ENCODE measurements at places on chromosomes 11 and 22.
A peak's percentile ranks its signal among the peaks of the same experiment; 100 is the strongest.

GRCh38 chr11:9104580-9104979, 13.2 kb upstream of the SCUBE2 start:
- DNase-seq = peak; percentile 16

DNA sequence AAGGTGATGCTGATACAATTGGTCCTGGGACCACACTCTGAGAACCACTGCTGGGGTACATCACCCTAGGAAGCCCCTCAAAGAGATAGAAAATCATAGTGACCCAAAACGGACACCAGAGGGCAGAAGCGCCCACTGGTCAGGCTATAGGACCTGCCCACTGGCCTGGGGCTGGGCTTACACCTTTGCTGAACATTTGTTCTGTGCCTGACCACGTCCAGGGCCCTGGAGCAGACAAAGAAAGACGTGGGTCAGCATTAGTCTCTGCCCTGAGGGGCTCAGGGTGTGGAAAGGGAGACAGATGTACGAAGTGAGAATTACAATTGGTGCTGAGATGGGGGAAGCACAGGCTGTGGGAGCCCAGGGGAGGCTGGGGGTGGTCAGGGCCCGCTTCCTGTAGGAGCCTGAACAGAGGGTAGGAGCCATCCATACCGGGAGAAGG, 14.4 kb upstream of the SERPINH1 start:
- peak; percentile 68 for DNase-seq

GRCh38 chr11:69492201-69492991, 10.9 kb downstream of the LINC01488 start:
- no peak for DNase-seq

- DNase-seq = no peak
Observed at GRCh38 chr11:44999068-44999467, 48.4 kb upstream of the TP53I11 start.

DNA sequence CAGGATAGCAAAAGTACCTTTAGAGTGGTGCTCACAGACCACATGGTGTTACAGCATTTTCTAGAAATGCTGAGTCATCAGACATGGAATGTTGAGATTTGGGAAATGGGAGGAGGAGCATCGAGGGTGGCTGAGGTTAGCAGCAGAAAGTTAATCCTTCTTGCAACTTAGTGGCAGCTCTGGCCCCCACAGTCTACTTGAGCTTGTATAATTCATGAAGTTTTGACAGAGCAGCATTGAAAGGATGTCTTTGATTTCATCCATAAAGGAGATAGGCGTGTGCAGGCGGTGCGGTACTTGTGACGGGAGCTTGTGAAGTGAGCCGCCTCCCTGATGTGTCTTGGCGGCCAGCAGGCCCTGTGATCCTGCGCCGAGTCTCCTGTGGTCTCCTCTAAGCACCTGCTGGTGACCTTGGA, 330.5 kb downstream of the TBC1D22A start:
- peak; percentile 39 for DNase-seq

DNA sequence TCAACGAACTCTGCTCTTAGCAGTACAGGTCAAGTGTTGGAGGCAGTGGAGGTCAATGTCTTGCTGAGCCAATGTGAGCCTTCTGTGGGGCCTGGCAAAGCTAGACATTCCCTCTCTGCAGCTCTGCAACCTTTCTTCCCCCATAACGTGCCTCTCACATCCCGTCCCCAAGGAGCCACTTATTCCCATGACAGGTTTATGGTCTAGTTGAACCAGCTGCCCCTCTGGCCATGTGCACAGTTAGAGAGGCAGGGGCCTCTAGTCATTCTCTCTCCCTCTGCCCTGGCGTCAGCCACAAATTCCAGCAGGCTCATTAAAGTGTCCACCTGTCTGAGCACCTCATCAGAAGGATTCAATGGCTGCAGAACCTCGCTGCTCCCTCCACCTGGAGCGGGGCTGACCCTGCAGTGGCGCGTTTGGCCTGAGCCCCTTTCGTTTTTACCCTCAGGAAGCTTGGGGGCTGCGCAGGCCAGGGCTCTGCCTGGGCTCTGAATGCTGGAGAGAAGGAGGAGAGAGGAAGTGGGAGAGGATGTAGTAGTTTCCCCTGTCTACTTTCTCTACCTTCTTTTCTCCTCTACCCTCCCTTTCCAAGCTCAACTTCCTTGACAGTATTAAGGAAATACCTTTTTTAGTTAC, 302.1 kb upstream of the B3GAT1 start:
- no peak for DNase-seq

- no peak for DNase-seq
Observed at GRCh38 chr22:42414565-42415303, 17.5 kb downstream of the NFAM1 start.

DNA sequence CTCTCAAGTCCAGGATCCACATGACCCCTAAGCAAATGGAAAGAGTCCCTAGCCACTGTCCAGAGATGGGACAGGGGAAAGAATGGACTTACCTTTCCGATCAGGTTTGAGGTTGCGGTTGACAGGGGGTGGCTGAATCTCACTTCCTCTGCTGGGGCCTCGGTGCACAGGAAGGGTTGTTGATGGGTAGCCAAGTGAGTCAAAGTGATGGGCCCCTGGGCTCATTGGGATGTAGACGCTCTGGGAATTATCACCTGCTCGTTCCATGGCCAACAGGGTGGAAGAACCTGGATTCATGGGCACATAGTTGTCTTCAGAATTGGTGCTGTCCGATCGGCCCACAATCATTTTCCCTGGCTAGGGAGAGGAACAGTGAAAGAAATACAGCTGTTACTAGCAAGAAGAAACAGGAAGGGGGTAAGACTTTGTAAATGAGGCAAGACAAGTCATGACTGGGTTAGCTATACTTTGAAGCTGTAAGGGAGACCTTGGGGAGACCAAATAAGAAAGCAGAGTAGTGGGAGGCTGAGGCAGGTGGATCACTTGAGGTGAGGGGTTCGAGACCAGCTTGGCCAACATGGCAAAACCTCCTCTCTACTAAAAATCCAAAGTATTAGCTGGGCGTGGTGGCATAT, 34.7 kb downstream of the USP35 start:
- no peak for DNase-seq

DNA sequence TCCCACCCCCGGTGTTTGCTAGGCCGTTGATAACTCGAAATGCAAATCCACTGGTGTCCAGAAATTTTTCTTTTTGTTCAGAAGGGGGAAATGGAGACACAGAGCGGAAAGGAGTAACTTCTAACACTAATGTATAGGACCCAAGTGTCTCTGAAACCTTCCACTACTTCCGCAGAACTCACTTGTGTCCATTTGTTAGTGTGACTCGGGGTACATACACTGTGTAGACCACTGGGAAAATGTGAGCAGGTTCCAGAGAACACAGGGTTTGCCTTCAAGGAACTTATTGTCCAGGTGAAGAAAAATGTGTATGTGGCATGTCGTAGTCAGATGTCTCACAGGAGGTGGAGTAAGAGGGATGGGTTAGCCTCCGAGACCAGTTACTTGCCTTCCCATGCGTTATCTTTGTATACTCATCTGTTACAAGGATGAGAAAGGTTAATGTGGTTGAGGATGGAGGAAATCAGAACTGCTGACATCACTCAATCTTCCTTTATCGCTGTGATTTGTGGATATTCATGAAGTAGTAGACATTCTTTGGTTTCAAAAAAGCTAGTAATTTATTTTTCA, 857 bp downstream of the ARCN1 start:
- peak; percentile 68 for DNase-seq

DNA sequence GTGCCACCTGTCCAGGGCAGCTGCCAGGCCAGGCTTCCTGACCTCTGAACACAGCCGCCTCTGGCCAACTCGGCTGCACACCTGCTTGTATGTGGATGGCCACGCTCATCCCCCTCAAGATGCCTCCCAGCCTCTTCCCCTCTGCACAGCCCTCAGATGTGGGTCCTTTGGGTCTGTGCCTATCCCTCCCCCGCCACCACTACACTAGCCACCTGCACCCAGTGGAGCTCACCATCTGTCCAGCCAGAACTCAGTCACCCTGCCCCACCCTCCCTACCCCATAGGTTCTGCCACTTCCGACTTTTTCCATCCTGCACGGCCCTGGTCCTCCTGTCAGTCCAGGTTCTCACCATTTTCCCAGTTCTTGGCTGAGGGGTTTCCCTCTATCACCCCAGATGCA, 44.6 kb downstream of the PHF21B start:
- no peak for DNase-seq

GRCh38 chr11:78526497-78527146, 48.0 kb downstream of the NARS2 start:
- DNase-seq = no peak

- peak; percentile 46 for DNase-seq
Observed at GRCh38 chr11:75471176-75471973, 38.4 kb upstream of the KLHL35 start.

GRCh38 chr11:18322818-18323570, 627 bp downstream of the GTF2H1 start:
- DNase-seq = peak; percentile 27

DNA sequence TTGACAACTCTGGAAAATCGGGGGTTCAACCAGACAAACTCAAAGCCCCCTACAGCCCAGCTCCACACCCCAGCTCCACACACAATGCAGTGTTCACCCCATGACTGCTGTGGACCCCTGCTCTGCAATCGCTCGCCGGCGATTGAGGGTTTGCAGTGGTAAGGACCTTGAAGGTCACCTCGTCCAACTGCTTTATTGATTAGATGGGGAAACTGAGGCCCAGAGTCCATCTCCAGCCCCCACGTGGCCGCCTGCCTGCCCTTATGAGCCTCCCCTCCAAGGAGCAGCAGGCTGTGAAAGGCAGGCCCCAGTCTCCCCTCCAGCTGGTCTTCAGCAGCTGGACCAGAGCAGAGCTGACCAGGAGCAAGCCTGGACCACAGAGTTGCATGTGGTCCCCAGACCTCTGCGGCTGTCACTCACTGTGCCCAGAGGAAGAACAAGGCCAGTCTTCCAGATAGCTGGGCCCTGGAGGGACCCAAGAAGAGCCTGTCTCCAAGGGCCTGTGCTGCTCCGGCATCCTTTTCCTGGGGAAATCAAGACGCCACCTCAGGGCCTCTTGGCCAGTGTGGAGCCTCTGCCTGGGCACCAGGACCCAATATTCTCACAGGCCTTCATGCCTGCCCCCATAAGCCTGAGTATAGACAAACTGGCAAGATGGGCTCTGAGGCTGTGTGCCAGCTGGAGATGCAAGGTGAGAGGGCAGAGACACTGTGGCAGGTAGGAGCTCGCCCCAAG, 8.8 kb upstream of the LINC01488 start:
- DNase-seq = no peak

GRCh38 chr11:7511401-7511800, 2.4 kb upstream of the PPFIBP2 start:
- peak; percentile 7 for DNase-seq

Data from kidney tubule cell (primary cell).